ENCODE measurements at places on chromosomes 1 and 21.
A peak's percentile ranks its signal among the peaks of the same experiment; 100 is the strongest.

DNA sequence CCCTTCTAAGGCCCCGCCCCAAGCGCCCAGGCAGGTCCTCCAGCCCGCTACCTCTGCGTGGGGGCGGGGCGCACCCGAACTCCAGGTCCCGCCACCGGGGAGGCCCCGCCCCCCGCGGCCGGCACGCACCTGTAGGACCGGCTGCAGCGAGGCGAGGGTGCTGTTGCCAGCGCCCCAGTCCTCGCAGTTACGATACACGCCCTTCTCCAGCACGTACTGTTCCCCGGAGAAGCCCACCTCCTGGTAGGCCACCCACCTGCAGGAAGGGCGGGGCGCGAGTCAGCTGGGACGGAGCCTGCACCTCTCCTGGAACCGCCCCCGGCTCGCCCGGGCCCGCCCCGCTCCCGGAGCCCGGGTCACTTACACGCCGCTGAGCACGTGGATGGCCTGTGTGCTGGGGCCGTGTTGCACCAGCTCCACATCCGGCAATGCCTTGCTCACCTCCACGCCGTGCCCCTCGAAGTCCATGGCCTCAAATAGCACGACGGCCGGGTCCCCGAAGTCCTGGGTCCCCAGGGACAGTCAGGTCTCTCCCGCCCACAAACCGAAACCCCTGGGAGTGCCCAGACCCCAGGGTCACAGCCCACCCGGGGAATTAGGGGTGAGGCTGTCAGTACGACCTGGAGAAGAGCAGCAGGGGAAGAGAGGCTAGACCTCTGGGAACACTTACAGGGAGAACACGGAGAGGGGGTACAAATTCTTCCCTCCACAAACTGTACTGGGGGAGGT, 17.3 kb downstream of the CRYBG2 start:
- DNase-seq: peak; percentile 75

DNA sequence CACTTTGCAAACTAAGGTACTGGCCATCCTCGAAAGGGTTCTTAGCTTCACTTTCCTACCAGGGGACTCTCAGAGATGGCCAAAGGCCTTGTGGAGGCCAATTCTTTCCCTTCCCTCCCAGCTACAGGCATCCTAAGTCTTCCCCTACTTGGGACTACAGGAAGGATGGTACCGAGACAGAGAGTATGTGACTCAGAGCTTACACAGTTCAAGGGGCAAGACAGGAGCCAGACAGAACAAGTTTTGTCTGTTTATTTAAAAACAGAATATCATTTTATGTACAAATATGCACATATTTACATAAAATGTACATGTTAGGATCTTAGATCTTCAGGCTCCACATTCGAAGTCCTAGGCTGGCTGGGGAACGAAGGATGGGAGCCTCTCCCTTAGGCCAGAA, 1.1 kb upstream of the ARHGAP30 start:
- no peak for DNase-seq

GRCh38 chr1:58904299-58905125, 120.7 kb upstream of the JUN start:
- DNase-seq: no peak

GRCh38 chr1:10891091-10891490, 94.6 kb upstream of the CASZ1 start:
- DNase-seq: no peak

DNA sequence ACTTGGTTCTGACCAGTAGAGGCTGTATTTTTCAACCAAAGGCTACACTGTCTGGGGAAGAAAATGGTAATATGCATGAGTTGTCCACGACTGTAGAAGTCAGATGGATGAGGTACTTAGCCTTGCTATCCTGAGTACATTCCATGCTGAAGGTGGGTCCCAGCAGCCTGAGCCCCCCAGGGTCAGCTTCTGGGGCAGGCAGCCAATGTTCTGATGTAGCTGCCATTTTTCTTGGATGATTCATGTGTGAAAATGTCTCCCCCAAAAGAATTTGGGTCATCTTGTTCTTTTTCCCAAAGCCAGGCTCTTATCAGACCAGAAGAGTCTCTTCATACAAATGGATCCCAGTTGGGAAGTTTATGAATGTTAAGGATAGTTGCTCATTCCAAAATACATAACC, 172.2 kb upstream of the UBE2U start:
- no peak for DNase-seq

DNA sequence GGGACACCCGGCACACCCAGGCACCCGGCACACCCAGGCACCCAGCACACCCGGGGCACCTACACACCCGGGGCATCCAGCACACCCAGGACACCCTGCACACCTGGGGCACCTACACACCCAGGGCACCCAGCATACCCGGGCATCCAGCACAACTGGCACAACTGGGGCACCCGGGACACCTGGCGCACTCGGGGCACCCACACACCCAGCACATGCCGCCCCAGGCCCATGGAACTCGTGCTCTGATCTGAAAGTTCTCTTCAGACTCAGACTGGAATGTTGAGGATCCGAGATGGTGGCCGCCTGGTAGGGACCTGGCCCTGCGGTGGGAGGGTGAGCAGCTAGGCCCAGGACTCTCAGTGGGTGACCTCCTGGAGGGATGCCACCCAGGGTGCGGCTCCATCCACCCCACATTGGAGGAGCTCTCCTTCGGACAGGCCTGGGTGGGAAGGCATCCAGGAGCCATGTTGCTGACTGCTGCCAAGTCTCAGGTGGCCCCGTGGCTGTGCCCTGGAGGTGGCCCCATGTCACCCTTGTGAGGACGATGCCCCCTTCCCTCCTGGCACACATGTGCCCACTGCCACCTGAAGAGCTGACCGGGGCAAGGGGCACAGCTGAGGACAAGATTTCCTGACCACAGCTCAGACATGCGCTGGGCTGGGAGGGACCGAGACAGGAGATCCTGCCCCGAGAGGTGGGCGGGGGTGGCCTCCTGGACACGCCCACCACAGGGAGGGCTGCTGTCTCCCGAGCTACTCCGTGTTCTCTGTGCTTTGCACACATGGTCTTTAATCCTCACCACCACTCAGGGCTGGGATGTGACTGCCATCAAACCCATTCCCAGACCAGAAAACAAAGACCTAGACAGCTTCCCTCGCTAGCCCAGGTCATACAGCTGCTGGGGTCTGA, 37.0 kb downstream of the UBE2G2 start:
- DNase-seq: peak; percentile 20

- DNase-seq: no peak
Measured at GRCh38 chr1:43509740-43510375, 20.8 kb upstream of the PTPRF start.

DNA sequence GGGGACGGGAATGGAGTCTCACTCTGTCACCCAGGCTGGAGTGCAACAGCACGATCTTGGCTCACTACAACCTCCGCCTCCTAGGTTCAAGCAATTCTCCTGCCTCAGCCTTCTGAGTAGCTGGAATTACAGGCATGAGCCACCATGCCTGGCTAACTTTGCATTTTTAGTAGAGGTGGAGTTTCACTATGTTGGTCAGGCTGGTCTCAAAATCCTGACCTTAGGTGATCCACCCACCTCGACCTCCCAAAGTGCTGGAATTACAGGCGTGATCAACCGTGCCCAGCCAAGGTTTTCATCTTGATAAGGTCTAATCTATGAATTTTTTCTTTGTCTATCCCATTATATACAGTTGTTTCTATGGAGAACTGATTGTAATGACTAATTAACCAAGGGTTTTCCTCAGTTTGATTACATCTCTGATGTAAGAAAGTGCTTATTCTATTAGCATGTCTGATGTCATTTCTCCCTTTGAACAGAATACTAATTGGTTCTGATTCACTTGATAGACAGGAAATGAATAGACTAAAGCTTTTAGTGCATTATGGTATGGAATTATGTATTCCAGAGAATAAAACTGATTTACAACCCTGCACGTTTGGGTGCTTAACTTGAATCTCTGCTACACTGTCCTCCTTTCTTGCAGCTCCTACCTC, 11.9 kb downstream of the PACC1 start:
- no peak for DNase-seq

DNA sequence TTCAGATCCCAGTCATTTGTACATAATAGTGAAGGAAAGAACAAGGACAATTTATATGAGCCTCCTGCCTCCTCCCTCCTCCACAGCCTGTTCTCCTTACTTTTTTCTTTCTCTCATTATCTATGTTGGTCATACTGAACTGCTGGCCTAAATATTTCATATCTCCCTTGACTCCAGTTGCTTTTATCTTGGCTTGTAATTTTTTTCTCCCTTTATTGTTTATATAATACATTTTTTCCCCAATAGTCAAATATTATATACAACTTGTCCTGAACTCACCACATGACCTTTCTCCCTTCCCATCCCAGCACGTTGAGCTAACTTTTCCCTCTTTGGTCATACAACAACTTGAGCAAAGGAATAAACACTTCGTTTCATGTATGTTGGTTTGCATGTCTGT, 752.1 kb downstream of the LTN1 start:
- peak; percentile 13 for DNase-seq

DNA sequence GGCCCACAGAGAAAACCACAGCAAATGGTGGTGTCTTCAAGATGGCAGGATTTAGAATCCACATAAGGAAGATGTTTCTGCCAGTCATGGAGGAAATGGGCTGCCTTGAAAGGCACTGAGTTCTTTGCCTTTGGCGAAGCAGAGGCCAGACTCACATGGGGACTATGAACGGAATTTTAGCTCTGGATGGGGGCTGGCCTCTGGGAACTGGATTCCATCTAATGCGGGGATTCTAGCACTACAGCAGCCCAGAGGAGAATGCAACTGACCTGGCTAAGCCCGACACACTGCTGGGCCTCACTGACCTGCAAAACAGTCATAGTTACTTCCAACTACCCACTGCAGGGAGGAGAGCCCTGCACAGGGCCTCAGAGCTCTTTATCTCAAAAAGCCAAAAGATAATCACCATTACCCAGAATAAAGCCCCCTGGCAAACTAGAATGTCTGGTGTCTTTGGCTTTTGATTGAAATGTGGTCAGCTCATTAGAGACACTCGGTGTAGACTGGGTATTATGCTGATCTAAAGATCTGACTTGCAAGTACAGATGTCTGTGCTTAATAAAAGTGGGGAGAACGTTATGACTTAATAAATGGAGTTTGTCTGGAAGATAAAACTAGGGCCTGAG, 11.6 kb downstream of the HCRTR1 start:
- peak; percentile 29 for DNase-seq

Measured in hematopoietic multipotent progenitor cell treated with erythropoietin and hydrocortisone succinate and interleukin-3 and kit ligand, for 4 days (in vitro differentiated cells).